Activated CD4-positive, alpha-beta T cell treated with anti-CD3 and anti-CD28 coated beads, Interleukin-2, amount 10 ng/mL, durations not matched to agents 24 days and 14 days (primary cell): ENCODE measurements at places on chromosomes 3 and 15. TPM values are rescaled to one million over a fixed set of nuclear protein-coding genes. Genes with fewer than 3 reads are reported as not detected.

The CCR8 gene
- total RNA-seq, result 5.7 and 7.5 TPM in 2 replicates

The TRAT1 gene
- 61.0 and 66.6 TPM in 2 replicates for total RNA-seq

The SEMA3G gene
- total RNA-seq, result 0.05 and 0.21 TPM in 2 replicates

The STRIT1 gene
- total RNA-seq, result not detected in 2 replicates

The CFAP20DC gene
- total RNA-seq, result 0.98 and 1.3 TPM in 2 replicates

The TEX55 gene
- total RNA-seq, result not detected in 2 replicates

The UBA3 gene
- 95.3 and 103 TPM in 2 replicates for total RNA-seq

The INKA1 gene
- 1.1 and 1.4 TPM in 2 replicates for total RNA-seq

The WNT7A gene
- 0.05 TPM in 1 of 2 replicates, not detected in the other for total RNA-seq

The PRTG gene
- not detected in 2 replicates for total RNA-seq

The SLC28A1 gene
- not detected in 2 replicates for total RNA-seq

The FBXL2 gene
- total RNA-seq, result not detected in 2 replicates

The LTF gene
- not detected in 2 replicates for total RNA-seq

The AHSG gene
- not detected in 2 replicates for total RNA-seq

The GOLGA8G gene
- not detected in 2 replicates for total RNA-seq

The SCN11A gene
- not detected in 2 replicates for total RNA-seq

The STAC gene
- not detected in 2 replicates for total RNA-seq

The GAP43 gene
- not detected in 2 replicates for total RNA-seq

The TERC gene
- 8.9 TPM in 1 of 2 replicates, not detected in the other for total RNA-seq

The CFAP100 gene
- not detected in 2 replicates for total RNA-seq

The TGFBR2 gene
- 45.3 and 47.6 TPM in 2 replicates for total RNA-seq

The ISG20 gene
- total RNA-seq, result 33.9 and 35.5 TPM in 2 replicates

The GUCA1C gene
- not detected in 2 replicates for total RNA-seq

The IL20RB gene
- total RNA-seq, result 1.5 and 1.8 TPM in 2 replicates
